CD4-positive, alpha-beta T cell treated with Interleukin-10 for 1 hour (primary cell): ENCODE measurements at places on chromosomes 6 and 20.

- no peak for DNase-seq
These were observed 626.8 kb upstream of the ARID1B start for GRCh38 chr6:156150391-156150790.

DNA sequence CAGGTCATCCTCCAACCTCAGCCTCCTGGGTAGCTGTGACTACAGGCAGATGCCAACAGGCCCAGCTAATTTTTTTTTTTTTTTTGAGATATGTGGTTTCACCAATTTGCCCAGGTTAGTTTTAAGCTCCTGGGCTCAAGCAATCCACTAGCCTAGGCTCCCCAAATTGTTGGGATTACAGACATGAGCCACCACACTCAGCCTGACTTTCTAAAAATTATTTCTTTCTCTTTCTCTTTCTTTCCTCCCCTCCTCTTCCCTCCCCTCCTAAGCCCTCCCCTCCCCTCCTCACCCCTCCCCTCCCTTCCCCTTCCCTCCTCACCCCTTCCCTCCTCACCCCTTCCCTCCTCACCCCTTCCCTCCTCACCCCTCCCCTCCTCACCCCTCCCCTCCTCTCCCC lies 127.3 kb downstream of the BTBD3 start:
- DNase-seq: no peak

- DNase-seq: no peak
These were observed 499.3 kb downstream of the CDKAL1 start for GRCh38 chr6:21033575-21034026.

GRCh38 chr20:21704408-21705385 lies 767 bp upstream of the PAX1 start:
- DNase-seq: no peak

DNA sequence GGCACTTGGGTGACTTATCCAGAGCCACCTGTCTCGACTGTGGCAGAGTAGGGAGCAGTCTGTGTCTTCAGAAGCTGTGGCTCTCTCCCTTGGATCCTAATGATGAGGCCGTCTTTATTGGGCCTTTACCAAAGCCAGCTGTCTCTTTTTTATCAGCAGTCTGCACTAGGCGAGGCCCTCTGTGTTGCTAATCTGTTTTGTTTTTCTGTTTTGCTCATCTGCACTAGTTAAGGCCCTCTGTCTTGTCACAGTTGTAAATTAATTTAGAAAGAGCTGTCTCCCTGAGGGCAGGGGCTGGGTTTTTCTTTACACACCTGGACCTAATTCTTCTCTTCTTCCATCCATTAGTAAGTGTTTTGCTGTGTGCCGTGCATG lies 45.0 kb downstream of the CDS2 start:
- no peak for DNase-seq
